ENCODE measurements at places on chromosomes 4 and X. TPM values are rescaled to one million over a fixed set of nuclear protein-coding genes. Genes with fewer than 3 reads are reported as not detected.

- DNase-seq, result peak; percentile 14
Measured at GRCh38 chr4:119132306-119132705, 3.3 kb upstream of the MYOZ2 start.

The SYN1 gene
- total RNA-seq, result 2.2 TPM

The CT55 gene
- total RNA-seq, result not detected

DNA sequence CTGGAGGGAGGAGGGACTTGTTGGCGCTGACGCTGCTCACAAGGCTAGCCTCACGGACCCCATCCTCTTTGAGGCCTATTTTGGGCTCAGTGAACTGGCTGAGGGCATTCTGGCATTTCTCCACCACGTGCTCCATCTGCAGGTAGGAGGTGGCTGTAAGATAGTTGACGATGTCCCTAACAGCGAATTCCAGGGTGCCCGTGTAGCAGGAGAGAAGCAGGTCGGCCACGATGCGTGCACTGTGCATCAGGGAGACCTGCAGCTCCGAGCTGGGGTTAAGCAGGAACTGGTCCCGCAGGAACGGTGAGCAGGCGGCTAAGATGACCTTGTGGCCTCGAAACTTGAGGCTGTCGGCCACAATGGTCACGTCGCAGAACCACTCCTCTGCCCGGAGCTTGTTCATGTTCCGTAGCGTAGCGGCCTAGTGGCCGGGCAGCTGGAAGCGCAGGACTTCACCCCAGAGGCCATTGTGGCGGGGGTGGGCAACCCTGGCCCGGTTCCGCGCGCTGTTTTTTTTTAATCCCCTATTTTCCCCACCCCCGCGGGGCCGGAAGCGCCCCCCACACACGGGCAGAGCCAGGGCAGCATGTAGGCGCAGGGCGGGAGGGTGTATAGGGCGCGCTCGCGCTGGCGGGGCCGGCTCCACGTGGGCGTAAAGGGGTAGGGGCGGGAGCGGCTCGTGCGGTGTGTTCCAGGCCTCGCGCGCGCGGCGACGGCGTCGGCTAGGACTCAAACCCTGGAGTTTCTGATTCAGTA, 73.2 kb downstream of the UBE2K start:
- no peak for DNase-seq

GRCh38 chr4:80156410-80156809, 40.9 kb upstream of the PRDM8 start:
- no peak for DNase-seq

- no peak for DNase-seq
Measured at GRCh38 chr4:6316461-6317003, 46.9 kb downstream of the WFS1 start.

The ZNF330 gene
- total RNA-seq, result 32.1 TPM

DNA sequence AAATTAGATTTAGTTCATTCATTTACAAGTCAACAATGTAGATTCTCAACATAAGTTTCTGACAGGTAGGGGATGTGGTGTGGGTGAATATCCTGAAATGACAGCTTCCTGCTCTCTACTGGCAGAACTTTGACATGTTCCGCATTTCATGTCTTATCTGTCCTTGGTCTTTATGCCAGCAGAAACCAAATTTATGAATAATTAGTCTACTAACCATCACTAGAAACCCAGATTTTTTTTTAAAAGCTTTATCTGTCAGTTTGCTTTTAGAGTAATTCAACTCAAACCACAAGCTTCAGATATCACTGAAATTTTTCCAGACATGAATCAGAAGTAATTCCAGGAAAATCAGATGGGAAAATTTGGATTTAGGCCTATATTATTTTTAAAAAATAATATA, 17.9 kb downstream of the COQ2 start:
- peak; percentile 55 for DNase-seq

GRCh38 chr4:95220205-95221175, 328.3 kb downstream of the UNC5C start:
- DNase-seq, result no peak

GRCh38 chr4:5044341-5044740, 6.9 kb upstream of the STK32B start:
- DNase-seq, result no peak

Measured in astrocyte (in vitro differentiated cells and primary cell).